Activated naive CD8-positive, alpha-beta T cell treated with anti-CD3 and anti-CD28 coated beads, Interleukin-2, amount 10 ng/mL, durations not matched to agents 7 days and 5 days (primary cell): ENCODE measurements at places on chromosomes 13 and 19. TPM values are rescaled to one million over a fixed set of nuclear protein-coding genes. Genes with fewer than 3 reads are reported as not detected.

GRCh38 chr19:46296722-46297461 lies at the start of gene HIF3A:
TSS of gene HIF3A (plus strand) at chr19:46297042. CDS start at chr19:46297077, 35 bp downstream.
- no peak for DNase-seq

DNA sequence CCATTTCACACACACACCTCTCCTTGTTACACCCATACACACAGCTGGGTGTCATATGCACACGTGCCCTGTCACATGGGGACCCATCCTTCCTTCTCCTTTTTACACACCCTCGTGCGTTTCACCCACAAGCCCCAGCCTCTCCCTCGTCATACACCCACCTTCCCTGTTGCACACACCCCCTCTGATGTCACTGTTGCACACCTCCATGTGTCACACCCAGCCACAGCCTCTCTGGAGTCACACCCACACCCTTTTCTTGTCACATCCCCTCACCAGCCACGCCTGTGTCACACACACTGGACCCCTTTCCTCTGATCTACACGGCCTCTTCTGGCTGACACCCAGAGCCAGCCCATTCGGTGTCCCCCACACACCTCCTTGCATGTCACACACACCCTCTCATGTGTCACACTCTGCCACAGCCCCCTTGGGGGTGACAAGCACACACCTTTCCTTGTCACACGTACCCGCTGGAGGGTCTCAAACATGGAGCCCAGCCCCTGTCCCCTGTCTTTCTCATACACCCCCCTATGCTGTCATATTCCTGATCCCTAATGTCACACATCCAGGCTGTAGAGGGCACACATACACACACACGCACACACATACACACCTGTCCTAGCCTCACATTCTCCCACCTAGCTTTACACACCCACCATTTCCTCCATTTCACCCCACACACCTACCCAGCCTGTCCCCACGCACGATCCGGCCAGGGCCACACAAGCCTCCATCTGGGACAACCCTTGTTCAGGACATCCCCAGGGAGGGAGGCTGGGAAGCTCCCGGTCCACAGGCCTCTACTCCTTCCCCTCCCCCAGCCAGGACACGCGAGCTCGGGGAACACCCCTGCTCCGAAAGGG lies 1.4 kb downstream of the NOVA2 start:
- DNase-seq: peak; percentile 34

DNA sequence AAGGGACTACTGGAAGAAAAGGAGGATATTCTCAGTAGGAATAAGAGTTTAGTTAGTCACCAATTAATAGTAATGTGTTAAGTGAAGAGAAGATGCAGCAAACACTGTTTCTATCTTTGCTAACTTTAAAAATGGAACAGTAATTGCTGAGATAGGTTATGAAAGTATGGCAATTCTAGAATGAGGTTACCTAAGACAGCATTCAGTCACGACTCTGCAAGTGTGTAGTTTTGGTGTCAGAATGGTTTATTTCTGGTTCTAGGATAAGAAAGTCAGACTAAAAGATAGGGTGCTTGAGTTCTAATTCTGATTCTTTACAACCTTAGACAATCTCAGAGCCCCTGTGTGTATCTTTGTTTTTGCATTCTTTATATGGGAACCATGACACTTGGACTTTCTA lies 138.1 kb downstream of the POU4F1 start:
- DNase-seq: no peak

DNA sequence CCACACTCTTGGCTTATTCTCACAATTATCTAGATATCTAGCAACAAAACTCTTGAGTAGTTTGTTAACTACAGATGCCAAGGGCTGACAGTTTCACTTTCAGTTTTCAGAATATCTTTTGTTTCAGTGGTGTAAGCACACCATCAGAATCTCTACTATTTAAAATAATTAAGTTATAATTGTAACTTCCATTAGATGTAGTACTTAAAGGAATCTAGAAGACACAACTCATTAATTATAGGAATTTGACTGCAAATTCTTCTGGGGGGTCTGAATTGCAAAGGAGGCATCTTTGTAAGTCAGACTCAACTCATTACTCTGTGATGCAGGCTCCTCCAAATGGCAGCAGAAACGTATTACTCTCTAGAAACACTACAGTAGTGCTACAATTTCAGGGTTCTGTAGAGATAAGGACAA lies 44.9 kb upstream of the USPL1 start:
- no peak for DNase-seq

GRCh38 chr19:42252365-42253244 lies 2.3 kb downstream of the ERF start:
- no peak for DNase-seq

GRCh38 chr19:51944798-51945552 lies 17.7 kb downstream of the ZNF613 start:
- no peak for DNase-seq

DNA sequence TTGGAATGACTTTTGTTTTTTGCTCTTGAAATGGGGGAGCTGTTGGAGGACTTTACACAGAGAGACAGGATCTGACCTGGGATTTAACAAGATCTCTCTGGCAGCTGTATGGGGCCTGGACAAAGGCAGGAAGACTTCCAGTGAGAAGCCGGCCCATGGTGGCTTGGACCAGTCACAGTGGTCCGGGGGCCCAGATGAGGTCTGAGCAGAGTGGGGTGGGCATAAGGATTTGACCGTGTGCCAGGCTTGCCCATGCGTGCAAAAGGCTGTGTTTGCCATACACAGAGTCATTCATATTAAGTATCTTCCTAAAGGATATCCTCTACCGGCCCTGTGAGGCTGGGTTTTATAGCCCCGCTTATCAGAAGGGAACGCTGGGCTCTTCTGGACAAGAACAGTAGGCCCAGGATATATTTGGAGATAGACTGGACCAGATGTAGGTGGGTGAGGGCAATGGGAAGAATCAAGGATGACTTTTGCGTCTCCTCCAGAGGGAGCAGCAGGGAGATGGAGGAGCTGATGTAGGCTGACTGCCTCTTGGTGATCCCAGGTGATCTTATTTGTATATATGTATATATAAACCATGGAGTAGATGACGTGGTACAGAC lies 4.1 kb downstream of the SPACA6 start:
- DNase-seq: no peak

DNA sequence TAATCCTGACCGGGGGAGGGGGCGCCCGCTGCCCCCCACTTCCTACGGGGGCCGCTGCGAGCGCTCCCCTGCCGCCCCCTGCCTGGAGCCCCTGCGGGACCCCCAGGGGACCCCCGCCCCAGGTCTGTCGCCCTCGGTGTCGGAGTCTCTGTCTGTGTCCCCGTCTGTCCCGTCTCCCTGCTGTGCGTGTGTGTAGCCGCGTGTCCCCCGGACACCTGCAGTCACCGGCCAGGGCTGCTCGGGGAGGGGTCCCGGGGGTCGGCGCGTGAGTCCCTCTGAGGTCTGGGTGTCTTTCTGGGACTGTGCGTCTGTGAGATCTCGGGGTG lies 7.7 kb upstream of the NFIC start:
- DNase-seq: no peak

DNA sequence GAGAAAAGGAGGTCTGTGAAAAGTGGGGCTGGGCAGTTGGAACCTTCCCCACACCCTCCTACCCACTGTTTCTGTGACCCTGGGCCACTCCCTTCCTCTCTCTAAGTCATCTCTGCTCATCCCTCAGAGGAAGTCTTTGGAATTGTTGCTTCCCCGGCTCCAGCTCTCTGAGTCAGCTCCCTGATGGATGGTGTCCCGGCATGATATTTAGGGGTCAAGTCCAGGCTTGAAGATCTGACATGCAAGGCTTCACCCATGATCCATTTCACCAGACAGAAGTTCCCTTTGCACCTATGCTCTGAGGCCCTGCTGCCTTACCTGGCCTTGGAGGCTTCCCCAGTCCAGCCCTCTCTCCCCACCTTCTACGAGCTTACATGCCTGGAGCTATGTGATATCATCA lies 13.3 kb downstream of the EXOC3L2 start:
- no peak for DNase-seq

GRCh38 chr19:571566-571974 lies 826 bp upstream of the BSG start:
- DNase-seq: no peak

GRCh38 chr19:14379294-14380065 lies 1.8 kb upstream of the ADGRE5 start:
- DNase-seq: no peak

DNA sequence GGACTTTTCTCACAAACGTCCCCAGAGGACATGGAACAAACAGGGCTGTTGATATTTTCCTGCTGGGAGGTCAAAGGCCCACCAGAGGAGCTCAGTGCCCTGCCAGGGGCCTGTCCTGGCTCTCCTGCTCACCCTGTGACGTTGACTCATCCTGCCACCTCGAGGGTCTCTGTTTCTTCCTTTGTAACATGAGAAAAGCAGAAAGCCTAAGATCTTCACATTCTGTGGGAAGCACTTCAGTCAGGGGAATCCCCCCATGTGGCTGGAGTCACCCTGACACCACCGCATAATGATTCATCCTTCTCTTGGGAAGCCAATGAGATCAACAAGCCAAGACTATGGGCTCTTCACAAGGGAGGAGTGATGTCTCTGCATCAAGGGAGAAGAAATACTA lies 147.9 kb downstream of the KATNAL1 start:
- DNase-seq: no peak

DNA sequence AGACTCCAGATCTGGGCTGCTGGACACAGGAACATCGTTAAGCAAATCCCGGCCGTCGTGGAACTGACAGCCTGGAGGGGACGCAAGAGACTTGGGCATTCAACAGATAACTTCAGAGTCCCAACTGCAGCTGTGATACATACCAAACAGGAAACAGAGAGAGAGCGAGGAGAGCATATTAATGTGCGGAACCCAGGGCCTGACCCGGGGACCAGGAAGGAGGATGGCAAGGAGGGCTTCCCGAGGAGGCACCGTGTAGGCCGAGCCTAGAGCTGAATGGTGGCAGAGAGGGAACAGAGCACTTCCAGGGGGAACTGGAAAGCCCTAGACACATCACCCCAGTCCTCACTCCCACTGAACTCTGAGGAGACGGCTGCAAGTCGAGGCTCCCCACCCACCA lies 68.1 kb downstream of the SIPA1L3 start:
- no peak for DNase-seq

- DNase-seq: no peak
Observed at GRCh38 chr19:55193481-55193880, 13.4 kb upstream of the SYT5 start.

DNA sequence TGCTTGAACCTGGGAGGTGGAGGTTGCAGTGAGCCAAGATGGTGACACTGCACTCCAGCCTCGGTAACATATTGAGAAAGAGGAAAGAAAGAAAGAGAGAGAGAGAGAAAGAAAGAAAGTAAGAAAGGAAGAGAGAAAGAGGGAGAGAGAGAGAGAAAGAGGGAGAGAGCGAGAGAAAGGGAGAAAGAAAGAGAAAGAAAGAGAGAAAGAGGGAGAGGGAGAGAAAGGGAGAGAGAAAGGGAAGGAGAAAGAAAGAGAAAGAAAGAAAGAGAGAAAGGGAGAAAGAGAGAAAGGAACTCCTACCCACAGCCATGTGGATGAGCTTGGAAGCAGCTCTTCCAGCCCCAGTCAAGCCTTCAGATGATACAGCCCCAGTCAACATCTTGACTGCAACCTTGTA lies 46.7 kb downstream of the ZNRF4 start:
- DNase-seq: no peak

DNA sequence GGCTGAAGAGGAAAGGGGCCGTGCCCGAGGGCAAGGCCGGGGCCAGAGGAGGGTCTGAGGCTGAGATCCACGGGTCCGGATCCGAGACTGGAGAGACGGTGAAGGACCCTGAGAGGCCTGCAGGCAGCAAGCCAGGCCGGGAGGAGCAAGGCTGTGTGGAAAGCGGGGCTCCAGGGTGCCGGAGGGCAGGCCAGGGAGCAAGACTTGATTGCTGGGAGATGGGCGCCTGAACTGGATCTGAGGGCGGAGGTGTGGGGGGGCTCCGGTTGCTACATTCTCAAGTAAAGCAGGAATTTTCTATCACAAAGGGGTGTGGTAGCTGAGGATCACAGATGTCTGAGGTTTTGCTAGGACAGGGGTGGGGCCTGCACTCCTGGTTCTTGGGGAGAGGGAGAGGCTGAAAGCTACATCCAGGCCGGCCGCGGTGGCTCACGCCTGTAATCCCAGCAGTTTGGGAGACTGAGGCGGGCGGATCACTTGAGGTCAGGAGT lies 3.8 kb downstream of the MAMSTR start:
- no peak for DNase-seq

- peak; percentile 67 for DNase-seq
Observed at GRCh38 chr19:13881692-13882418, 4.9 kb downstream of the NANOS3 start.

The ZNF557 gene
- 21.1 TPM for total RNA-seq

The C1QTNF9B gene
- total RNA-seq: not detected

The KIR2DL4 gene
- not detected for total RNA-seq

The LRRC63 gene
- 1.6 TPM for total RNA-seq

The ZNF296 gene
- total RNA-seq: 4.8 TPM

The ADGRE2 gene
- 0.44 TPM for total RNA-seq

The ZNF98 gene
- not detected for total RNA-seq

The IFNL2 gene
- not detected for total RNA-seq

The TYK2 gene
- total RNA-seq: 290 TPM

The LRRC4B gene
- total RNA-seq: not detected

The TEX101 gene
- total RNA-seq: not detected

The MAB21L1 gene
- not detected for total RNA-seq

The KLK4 gene
- not detected for total RNA-seq

The DCT gene
- total RNA-seq: 0.33 TPM

The LACC1 gene
- 4.8 TPM for total RNA-seq
